DND-41 (cell line): ENCODE measurements at places on chromosomes 2 and 18.

DNA sequence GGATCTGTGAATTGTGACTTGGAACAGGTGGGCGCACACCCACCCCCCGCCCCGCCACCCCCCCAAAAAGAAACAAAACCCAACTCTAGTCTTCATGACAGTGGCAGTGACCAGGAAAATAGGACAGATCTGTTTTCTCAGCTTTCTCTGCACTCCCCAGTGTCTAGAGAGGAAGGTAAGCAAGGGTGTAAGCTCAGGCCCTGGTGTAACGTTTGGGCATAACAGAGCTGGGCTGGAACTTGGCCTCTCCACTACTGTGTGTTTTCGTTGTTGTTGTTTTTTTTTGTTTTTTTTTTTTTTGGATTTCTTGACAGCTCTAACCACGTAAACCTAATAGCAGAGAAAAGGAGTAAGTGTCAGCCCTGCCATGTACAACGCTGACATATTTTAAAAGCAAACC, 1160.8 kb downstream of the DPP10 start:
- no peak for DNase-seq

- no peak for DNase-seq
Measured at GRCh38 chr2:149735237-149735958, 147.8 kb upstream of the MMADHC start.

DNA sequence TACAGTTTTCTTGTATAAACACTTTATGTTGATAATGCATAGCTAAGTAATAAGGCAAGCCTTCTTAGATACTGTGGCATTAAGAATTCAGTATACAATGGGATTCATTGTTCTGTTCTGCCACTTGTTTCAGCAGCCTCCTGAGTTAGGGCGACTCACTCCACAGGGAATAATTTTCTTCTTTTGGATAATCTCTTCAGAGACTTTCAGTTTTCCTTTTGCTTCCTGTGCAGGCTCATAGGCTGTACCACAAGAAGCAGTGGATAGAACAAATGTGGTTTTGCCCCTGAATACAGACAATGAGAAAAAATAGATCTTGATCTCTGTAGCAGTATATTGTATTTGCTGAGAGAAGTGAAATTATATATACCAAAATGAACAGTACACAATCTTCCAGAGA, 298.0 kb downstream of the ZNF407 start:
- no peak for DNase-seq

- DNase-seq: no peak
Measured at GRCh38 chr2:24342110-24342910, 18.0 kb downstream of the ITSN2 start.

- DNase-seq: no peak
Measured at GRCh38 chr2:185161701-185162100, 563.4 kb downstream of the ZNF804A start.

DNA sequence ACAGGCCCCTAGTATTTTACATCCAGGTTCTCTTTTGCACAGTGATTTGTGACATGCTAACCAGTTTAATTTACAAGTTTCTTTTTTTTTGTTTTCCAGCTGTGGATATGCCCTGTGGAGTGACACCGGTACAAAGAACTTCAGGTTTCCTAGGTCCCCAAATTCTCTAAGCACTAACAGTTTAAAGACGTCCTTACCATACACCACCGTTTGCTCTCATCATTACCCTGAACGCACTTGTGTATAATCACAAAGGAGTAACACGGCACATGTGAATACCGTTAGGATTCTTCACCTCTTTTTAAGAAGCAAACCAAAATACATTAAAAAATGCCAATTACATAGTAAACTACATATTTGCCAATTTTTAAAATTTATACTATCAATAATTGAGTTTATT, 853 bp downstream of the LANCL1 start:
- no peak for DNase-seq

GRCh38 chr18:13649397-13650390, 76.7 kb downstream of the FAM210A start:
- DNase-seq: no peak

DNA sequence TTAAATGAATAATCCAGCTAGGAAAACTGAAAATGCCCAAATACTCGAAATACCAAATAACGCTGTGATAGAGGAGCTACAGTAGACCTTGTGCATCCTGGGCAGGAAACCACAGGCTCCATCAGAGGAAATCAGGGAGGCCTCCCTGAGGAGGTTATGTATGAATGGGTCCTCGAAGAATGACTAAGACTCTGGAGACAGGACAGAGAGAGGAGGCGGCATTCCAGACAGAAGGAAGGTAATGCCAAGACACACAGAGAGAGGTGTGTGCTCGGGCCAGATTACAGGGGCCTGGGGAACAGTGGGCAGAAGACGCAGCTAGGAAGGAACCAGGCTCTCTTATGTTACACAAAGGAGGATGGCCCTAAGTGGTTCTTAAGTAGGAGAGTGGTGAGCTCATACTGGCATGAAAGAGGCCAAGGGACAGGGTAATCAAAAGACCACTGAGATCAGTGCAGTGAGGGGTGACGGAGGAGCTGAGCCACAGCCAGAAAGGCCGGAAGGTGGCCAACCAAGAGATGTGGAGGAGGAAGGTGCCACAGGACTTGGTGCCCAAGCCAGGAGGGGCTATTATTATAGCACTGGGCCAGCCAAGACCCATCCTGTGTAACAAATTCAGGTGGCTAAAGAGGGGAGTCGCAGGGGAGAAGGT, 9.9 kb downstream of the ST3GAL5 start:
- no peak for DNase-seq

DNA sequence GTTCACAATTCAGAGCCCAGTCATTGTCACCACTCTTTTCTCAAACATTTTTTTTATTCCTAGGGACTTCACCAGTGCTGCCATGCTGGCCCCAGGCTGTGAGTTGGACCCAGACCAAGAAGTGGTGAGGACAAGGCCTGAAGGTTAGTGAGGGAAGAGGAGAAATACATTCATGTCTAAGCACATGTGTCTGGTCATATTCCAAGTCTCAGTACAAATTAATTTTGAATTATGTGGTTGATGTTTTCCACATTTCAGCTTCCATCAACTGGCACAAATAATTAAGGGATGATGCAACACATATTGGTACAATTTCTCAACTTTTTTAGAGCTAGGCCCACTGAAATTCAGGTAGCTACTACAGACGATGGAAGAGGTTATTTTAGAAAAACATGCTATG, 106.6 kb upstream of the UPP2 start:
- no peak for DNase-seq

GRCh38 chr2:167550448-167550847, 662.2 kb downstream of the XIRP2 start:
- no peak for DNase-seq

DNA sequence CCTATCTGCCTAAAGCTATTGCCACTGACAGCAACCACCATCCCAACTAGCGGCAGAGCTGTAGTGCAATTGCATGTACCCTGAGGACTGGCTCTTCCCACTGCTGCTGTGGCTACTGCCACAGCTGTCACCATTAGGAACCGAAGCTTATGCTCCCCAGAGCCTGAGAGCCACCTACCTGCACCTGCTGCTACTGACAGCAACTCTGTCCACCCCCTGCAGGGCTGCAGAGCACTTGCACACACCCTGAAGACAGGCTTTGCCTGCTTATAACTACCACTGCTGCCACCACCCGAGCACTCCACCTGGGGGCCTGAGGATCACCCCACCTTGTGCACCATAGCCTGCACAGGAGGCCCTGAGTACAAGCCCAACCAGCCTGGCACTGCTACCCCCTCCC, 217.6 kb upstream of the FOSL2 start:
- DNase-seq: no peak

DNA sequence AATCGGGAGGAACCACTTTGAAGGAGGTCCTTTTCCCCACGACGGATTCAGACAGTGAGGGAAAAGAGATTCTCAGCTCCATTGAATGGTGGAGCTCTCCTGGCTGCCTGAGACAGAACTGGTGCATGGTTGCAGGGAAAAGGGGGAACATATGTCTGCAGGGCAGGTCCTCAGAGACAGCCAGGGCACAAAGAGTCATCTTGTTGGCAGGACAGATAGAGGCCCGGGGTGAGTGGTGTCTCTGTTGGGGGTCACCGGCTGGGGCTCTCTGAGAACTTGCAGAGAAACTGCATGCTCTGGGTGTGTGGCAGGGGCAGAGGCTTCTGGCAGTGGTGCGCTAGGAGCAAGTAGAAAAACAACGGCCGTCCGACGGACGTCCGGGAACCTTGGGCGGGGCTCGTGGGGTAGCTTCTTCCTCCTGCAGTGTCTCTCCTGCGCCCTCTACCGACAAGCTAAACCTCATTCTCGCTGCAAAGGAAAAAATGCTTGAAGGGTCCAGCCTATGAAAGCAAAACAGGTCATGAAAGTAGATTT, 94.3 kb downstream of the CDCA7 start:
- DNase-seq: peak; percentile 27

DNA sequence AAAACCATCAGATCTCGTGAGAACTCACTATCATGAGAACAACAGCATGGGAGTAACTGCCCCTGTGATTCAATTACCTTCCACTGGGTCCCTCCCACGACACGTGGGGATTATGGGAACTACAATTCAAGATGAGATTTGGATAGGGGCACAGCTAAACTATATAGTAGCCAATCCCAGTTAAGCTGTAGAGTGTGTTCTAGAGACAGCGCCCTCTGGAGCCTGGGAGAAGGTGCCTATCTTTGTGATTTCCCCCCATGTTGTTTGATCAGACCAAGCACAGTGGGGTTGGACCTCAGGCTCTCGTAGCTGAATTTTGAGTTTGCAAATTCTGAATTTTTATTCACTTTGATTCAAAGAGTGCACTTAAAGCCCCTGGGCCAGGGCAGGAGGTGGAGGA, 108.2 kb upstream of the TWIST2 start:
- DNase-seq: no peak

GRCh38 chr18:22961156-22961555, 28.0 kb downstream of the RBBP8 start:
- DNase-seq: no peak
